Heart right ventricle (tissue), 16 donors: ENCODE measurements at places on chromosomes 13 and 19. TPM values are rescaled to one million over a fixed set of nuclear protein-coding genes. Genes with fewer than 3 reads are reported as not detected.

DACT3 gene
- polyA plus RNA-seq: 5.0 TPM

CEACAM6 gene
- not detected for polyA plus RNA-seq

RUBCNL gene
- 0.59 TPM for polyA plus RNA-seq

YJEFN3 gene
- 4.0 TPM for polyA plus RNA-seq

PALM gene
- 18.9 TPM for polyA plus RNA-seq

PMIS2 gene
- polyA plus RNA-seq: not detected

SHISA2 gene
- 0.06 TPM for polyA plus RNA-seq

DNA sequence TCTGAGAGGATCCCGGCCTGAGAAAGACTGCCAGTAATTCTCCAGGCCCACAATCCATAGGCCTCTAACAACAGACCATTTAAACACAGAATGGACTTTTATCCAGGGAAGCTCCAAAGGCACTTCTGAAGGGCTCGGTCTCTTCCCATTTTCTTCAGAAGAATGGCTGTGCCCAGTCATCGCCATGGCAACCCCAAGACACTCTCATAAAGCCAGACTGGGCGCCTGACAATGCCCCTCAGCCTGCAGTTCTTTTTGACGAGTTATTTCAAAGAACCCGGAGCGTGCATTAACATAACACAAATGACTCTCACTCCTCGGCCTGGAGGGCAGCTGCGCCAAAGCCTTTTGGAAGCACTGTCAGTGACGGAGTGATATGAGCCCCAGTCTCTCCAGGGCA, 61.0 kb downstream of the RASA3 start:
- DNase-seq: no peak

DNA sequence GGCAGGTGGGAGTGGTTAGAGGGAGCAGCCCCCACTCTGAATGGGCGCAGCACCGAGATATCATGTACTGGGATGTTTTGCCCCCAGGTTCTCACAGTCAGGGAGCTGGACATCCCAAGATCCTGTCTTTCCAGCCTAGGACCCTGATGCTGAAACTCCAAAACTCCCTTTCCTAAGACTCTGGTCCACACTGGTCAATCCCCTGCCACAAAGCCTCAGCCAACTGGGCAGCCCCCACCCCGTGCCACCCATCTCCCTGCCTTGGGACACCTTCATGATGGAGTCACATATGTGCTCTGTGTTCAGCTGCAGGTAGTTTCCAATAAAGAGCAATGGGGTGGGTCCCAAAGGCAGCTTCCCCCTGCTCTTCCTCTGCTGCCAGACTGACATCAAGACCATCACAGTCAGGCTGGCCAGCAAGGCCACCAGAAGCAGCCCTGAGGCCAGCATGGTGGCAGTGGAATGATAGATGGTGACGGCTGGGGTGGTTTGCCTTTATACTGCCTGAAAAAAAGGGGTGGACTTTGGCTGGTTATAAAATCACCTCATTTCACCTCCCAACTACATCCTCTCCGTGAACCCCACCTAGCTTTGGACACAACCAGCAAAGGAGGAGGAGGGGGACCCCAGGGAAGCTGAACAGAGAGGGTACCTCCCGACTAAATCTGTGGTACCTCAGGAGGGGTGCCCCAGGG, 36.3 kb downstream of the CYP2B6 start:
- no peak for DNase-seq

GRCh38 chr13:36131931-36132297, 732 bp upstream of the DCLK1 start:
- DNase-seq: peak; percentile 65

DNA sequence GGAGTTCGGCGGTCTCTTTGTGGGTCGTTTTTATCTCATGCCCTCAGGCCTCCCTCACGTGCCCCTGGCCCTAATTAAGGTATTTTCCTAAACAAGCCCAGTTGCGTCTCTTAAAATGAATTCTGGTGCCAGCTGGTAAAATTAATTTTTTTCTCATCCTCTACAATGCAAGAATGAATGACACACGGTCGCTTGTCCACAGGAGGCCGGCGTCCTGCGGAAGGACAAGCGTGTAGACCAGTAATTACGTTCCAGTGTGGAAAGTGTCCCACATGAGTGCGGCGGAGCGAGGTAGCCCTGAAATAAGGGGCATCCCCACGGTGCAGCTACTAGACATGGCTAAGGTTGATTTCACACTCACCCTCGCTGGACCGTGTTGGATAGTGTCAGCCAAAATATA, 34.5 kb upstream of the NDUFS7 start:
- DNase-seq: no peak

- DNase-seq: no peak
Measured at GRCh38 chr19:19530423-19530804, 1.7 kb downstream of the YJEFN3 start.

DNA sequence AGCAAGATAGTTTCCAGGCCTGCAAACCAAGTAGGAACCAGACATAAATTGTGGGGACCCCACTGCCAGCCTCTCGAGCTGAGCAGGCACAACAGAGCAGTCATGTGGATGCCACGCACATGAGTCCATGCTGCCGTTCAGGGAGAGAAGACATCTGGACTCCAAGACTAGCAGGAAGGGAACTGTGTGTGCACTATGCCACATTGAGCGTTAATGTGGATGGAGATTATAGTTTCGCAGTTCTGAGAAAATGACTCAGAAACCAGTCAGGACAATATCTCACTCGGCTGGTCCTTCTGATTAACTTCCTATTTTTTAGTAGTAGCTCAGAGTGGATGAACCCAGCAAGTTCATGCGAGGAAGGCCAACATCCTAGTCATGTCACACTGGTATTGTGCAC, 124.9 kb downstream of the CRYL1 start:
- DNase-seq: no peak

DNA sequence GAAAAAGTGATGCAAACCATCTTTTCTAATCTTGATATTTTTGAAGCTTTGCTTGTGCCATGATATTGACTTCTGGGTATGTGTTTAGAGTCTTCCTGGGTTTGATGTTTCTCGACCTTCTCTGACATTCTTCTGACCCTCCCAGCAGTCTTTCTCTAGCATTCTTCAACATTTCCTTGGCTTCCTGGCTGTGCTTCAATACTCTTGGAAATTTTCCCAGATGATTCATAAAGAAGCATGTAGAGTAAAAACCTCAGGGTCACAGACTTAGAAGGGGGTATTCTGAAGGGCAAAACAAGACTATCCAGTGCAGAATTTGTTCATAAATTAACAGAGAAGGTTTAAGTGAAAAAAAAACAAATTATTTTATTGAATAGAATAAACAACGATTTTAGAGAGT, 946.3 kb upstream of the PCDH9 start:
- no peak for DNase-seq

DNA sequence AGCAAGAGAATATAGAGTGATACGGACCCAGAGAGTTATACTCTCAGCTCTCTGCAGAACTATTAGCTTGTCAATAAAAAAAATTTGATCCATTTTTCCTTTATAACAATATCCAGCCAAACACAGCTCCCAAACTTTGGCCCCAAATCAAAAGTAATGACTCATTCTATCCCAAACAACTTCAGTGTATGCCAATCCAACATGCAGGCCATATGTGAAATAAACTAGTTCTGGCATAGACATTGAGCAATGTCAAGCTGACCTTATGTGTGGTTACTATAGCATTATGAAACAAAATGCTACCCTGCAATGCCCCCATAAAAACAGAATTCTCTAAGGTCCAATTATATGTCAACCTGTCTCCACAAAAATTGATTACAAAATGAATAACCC, 209.5 kb downstream of the DNAJC15 start:
- no peak for DNase-seq
